ENCODE measurements at places on chromosomes 5 and 9.

DNA sequence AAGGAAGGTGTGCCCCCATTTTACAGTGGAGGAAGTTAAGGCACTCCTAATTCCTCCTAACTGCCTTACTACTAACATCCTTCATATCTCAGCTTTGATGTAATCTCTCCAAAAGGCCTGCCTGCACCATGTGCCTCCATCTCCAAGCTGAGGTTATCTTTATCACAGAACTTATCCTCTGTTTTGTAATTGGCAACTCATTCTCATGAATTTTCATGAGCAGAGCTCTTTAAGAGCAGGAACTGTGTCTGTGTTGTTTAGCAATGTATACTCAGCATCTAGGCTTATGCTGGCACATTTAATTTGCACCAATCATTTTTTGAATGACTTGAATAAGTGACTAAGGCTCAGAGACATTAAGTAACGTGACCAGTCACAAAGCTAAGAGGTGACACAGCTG lies 147.9 kb upstream of the VLDLR start:
- DNase-seq = no peak

DNA sequence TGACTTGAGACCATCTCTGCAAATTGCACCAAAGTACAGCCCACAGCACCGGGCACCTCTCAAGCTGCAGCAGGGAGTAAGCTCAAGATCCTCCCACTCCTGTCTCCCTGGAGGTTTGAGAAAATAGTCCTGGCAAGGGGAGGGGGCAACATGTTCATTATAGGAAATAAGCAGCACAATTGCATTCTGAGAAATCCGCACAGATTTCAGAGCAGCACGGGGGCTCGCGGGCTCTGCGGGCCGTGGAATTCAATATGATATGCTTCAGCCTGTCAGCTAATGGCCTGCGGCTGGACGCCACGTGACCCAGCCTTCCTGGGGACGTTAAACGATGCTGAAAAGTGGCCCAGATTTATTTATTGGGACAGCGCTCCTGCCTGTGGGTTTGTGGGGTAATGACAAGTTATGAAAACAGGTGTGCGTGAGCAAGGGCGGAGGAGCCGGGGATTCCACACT lies 156.4 kb downstream of the DAB2IP start:
- DNase-seq = no peak

DNA sequence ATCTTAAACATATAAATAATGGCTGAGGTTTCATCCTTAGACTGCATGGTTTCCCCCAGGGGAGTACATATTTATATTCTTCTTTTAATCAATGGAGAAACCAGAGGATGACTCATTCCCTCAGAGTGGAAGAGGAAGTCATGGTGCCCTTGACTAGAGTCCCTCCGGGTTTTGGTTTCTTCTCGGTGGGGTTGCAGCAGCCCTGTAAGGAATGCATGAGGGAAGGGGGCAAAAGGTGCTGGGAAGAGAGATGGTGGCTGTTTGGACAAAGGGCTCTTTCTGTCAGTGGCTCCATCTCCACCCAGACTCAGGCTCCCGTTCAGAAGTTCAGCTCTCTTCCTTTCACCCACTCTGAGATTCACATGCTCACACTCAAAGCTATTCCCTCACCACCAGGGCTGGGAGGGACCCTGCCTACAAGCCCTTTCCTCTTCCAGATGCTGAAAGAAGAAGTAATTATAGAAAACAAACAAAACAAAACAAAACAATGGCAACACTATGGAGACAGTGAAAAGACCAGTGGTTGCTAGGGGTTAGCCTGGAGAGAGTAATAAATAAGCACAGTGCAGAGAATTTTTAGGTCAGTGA lies 129.8 kb upstream of the IL12B start:
- peak; percentile 24 for DNase-seq

DNA sequence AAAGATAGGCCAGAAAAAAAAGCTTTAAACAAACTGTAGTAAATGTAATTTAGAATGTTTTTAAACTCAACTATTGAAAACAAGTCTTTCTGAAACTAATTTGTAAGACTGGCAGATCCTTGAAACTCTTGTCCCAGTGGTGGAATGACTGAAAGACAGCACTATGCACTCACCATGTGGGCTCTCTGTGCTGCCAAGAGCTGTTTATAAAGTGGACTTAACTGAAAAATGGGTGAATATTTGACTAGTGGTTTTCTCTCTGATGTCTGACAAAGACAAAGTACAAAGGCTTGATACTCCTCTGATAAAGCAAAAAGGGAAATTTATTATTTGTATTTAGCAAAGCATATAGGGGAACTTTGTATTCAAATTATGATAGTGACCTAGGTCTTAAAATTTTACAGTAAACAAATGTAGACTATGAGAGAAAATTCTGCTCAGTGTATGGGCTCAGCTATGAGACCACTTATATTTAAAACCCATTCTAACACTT lies 635.4 kb downstream of the NR2F1-AS1 start:
- DNase-seq = no peak

DNA sequence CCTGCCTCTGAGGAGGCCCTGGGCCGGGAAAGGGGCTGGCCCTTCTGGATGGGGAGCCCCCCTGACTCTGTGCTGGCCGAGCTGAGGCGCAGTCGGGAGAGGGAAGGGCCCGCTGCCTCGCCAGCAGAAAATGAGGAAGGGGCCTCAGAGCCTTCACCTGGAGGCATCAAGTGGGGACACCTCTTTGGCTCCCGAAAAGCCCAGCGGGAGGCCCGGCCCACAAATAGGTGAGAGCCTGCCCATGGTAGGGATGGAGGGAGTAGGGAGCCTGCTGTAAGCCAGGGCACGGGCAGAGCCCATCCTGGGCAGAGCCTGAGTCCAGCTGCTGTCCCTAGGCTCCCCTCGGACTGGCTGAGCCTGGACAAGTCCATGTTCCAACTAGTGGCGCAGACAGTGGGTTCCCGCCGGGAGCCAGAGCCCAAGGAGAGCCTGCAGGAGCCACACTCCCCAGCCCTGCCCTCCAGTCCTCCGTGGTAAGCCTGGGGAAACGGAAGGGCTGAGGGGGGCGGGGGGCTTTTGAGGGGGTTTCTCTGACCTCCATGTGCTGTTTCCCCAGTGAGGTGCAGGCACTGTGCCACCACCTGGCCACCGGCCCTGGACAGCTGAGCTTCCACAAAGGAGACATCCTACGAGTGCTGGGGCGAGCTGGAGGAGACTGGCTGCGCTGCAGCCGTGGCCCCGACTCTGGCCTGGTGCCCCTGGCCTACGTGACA lies 44.3 kb upstream of the TESK1 start:
- no peak for DNase-seq

DNA sequence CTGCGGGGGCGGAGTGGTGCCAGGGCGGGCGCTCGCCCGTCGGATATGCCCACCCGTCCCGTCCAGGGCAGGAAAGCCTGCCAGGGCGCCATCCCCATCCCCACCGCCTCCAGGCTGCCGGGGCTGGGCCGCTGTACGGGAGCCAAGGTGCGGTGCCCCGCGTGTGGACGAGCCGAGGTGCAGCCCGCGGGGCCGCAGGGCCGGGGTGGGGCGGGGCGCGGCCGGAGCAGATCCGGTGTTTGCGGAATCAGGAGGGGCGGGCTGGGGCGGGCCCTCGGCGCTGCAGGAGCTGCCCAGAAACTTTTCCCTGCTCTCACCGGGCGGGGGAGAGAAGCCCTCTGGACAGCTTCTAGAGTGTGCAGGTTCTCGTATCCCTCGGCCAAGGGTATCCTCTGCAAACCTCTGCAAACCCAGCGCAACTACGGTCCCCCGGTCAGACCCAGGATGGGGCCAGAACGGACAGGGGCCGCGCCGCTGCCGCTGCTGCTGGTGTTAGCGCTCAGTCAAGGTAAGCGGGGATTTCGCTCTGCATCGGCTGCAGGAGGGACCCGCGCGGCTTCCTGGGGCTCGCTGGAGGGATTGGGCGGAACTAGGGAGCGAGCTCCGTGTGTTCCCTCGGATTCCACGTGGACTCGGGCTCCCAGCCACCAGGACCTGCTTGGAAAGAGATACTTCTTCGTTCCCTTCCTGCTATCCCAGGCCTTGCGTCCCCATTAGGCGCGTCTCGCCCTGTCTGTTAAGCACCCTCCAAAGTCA lies at the start of gene ITGA2:
ITGA2 (plus strand) TSS at position 328 of the 756 bp plus-strand sequence; CDS start at position 445, 117 bp downstream.
- DNase-seq = peak; percentile 21

- no peak for DNase-seq
These were observed 276.8 kb downstream of the PBX3 start for GRCh38 chr9:126023962-126024361.

- DNase-seq = no peak
These were observed 294.0 kb downstream of the YTHDC2 start for GRCh38 chr5:113807427-113807991.

DNA sequence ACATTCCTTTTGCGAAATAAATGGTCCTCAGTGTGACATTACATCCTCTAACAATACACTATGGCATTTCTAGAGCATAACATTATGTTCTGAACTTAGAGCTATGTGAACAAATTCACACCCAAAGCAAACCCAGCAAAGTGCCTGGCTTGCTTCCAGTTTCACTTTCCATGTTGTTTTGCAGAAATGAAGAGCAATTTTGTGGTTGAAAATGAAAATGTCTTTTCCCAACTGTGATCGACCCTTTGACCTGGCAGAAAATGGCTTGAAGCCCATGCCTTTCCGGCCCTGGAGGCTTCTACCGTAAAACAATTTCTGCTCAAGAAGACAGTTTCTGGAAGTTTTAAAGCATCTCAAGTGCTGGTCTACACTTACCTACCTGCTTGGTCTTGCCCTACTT lies 344.7 kb upstream of the RGMB start:
- DNase-seq = no peak

Measured in germinal center (tissue), 1 donor.